ENCODE measurements at places on chromosomes 5 and 9.

DNA sequence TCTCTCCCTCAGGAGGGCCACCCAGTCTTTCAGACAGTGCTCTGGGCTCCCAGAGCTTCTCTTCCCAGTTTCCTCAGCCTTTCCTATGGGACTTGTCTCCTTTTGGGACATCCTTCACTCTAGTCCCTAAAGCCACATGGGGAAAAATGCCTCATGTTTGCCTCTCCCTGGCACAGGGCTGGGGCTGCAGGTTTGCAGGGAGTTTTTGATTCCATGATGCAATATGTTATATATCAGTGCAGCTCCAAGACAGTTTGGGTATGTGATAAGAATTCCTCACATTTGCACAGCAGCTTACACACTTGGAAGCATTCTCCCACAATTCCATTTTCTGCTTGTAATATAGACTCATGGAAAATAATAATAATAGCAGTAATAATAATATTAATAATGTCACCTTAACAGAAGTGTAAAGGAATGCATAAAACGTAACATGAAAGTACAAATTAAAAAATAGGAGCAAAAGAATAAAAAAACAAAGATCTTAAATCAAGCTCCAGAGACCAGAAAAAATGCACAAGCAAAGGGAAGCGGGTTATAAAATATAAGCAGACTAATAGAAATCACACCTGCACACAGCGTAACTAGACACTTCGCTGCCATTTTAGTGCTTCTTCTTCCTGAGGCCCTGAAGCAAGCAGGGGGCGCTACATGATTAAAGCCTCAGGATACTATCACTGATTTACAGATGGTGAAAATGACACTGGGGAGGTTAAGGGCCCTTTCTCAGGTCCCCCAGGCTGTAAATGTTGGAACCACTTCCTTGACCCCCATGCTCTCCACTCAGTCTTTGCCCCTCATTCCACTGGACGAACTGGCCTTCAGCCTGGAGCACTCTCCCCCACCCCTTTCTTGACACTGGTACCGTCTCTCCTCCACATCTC lies 70.0 kb upstream of the IL17B start:
- no peak for DNase-seq

DNA sequence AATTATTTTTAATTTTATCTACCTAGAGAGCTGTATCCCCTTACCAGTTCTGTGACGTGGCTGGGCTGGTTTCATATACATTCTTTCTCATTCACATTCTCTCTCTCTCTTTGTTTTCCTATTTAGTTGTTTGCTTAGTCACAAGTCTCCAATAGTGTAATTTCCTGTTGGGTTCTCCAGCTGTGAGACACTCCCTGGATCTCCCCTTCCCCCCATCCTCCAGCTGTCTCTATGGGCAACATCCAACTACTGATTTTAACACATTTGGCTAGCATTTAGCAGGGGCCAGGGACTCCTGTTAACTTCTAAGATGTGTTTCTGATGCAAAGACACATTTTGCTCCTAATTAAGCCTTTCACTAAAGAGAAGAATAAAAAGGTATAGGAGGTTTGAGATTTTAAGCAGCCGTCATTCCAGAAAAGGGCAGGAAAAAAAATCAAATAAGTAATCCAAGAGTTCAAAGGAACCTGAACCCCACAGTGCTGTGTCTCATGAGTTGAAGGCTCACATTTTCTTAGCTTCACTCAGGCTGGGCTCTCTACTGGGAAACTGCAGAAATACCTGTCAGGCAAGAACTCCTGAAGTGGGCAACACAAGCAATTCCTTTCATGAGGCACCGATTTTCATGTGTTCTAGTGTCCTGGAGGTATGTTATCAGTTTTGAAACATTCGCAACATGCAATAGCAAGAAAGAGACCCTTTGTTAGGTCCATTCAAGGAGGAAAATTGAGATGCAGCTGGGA lies 198.7 kb upstream of the C9orf72 start:
- no peak for DNase-seq

DNA sequence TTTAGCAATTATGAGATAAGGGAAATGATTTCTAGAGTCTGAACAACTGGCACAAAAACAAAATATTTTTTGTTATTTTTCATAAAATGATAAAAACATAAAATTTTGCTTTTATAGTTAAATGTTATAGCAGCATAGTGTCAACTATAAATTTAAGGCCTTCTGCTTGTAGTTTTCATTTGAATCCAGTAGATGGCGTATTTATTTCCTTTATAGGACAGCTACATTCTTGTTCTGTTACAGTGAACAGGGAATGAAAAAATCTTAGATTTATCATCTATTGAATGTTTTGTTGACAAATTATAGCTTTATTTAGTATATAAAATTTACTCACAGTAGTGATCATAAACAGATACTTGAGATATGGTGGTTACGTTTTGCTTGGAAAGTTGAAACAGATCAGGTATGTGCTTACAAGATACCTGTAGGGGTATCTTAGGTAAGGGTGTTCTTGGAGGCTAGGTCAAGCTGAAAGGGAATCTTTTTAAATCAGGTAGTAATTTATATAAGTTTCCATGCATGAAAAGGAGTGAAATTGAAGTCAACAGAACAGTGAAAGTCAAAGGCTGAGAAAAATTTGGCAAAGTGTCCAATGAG lies 239.3 kb upstream of the GRIN3A start:
- DNase-seq: peak; percentile 14

- DNase-seq: no peak
Measured at GRCh38 chr9:36867672-36868471, 166.2 kb downstream of the PAX5 start.

- DNase-seq: no peak
Measured at GRCh38 chr5:176784218-176785165, 25.9 kb upstream of the UNC5A start.

DNA sequence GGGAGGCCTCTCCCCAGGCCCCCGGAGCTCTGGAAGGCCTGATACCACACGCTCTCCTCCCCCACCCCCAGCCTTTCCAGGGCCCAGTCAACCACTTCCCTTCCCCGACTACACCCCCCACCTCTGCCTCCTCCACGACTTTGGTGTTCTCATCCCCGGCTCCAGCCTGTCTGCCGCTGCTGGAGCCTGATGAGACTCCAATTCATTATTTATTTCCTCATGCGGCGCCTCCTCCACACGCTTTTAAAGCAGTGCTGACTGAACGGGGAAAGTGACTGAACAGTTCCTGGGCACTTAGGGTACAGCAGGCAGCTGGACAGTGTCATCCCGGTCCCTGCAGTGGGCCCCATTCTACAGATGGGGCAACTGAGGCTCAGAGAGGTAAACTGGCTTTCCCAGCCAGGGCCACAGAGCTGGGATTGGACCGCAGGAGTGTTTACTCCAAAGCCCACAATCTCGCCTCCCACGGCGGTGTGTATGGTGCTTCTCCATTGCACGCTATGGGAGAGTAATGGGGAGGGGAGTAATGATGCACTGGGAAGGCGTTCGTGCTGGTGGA lies 15.9 kb upstream of the RPL26L1 start:
- no peak for DNase-seq

DNA sequence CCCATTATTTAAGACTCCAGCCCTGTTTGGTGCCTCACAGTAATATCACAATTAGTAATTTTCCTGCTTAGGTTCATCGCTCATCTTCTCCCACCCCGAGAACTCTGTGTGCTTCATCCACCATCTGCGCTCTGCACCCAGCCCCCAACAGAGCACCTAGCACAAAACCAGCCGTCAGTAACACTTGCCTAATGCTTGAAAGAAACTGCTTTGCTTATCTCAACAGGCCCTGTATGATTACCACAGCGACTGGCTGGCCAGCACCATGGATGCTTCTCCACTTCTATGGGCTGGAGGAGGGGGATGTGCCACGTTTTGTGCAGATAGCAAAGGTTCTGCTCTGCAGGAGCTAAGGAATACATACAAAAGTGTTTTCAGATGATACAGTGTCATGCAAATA lies 166.8 kb downstream of the SPOCK1 start:
- DNase-seq: no peak

DNA sequence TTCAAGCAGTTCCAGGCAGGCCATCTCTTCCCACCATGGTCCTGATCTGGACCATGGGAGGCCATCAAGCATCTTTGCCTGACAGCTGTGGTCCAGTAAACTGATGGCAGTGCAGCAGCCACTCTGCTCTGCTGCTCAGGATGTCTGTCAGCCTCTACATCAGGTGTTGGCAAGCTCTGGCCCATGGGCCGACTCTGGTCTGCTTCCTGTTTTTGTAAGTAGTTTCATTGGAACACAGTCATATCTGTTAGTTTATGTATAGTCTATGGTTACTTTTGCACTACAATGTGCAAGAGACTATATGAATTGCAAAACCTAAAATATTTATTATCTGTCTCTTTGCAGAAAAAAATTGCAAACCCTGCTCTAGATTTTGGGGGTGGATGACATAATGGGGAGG lies 225.0 kb downstream of the KCTD16 start:
- no peak for DNase-seq

- DNase-seq: no peak
Measured at GRCh38 chr9:136858844-136859757, 7.0 kb downstream of the MAMDC4 start.

DNA sequence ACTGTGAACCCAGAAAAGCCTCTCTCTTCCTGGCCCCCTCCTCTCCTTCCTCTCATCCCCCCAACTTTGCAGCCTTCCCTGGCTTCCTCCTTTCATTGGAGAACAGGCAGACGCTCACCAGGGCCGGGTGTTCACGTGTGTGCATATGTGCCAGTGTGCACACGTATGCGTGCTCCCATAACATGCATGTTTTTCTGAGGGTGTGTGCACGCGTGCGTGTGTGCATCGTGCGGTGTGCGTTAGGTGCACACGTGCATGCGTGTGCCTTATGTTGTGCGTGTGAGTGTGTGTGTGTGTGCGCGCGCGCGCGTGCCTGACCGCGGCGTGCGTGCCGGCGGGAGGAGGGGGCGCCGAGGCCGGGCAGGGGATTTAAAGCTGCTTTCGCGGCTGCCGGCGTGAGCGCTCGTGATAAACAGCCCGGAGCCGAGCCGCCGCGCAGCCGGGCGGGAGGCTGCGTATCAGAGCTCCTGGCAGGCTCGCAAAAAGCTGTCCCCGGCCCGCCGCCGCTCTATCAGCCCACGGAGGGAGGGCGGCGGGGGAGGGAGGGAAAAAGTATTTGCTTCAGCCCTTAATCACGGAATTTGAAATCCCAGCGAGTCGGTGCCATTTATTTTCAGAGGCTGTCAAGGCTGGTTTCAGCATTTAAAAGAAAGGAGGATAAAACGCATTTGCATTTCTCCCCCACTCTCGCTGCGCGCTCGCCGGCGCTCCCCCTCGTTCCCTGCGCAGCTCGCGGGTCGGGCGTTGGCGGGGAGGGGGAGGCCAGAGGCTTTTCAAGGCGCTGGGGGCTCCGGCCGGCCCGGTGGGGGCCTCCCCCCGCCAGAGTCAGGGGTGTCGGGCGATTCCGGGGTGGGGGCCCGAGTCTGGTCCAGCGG lies 183.9 kb downstream of the C9orf50 start:
- DNase-seq: no peak

DNA sequence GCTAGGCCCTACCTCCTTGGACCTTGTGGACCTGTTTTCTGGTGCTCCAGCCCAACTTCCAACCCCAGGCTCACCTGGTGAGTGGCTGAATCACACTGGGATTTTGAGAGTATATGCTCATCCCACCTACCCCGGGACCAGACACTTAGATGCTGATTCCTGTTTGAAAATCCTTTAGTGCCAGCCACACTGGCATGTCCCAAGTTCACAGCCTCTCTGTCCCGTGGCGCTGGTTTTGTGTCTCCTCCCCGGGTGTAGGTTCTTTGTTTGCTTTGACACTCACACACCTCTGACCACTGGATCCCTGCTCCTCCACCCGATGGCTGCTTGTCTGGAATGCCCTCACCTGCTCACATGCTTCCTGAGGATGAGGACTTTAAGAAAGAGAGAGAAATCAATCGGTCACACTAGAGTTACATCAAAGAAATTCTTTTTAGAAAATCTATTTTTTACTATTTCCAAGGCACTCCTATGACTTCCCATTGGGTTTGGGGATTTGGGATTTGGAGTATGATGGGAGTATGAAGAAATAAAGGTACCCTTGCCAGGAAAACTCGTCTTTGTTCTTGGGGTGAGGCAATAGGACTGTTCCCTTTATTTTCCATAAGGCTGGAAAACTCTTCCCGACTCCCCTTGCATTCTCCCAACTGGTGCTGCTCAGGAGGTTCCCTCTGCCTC lies 7.3 kb upstream of the SLC25A48 start:
- no peak for DNase-seq

DNA sequence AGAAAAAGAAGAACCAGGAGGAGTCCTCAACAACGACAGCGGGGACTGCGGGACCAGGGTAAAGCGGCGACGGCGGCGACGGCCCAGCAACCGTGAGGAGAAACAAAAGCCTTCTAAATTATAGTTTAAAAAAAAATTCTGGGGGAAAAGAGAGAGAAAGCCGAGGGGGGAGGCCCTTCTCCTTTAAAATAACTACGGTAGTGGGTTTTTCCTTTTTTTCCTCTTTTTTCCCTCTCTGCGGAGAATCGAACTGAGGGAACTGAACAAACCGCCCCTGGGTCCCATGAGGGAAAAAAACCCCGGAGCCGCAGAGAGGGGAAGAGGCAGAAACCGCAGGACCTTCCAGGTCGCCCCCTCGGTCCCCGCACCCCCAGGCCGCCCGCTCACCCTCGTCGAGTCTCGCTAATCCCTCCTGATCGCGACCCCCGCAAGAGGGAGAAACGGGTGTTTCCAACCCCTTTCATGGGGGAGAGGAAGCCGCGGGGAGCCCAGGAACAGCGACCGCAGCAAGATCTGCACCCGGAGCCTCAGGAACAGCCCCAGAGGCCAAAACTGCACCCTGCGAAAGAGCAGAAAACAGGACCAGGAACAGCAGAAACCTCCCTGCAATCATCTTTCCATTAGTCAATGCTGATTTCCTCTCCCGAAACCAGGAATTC lies 453 bp downstream of the CPEB4 start:
- peak; percentile 13 for DNase-seq

DNA sequence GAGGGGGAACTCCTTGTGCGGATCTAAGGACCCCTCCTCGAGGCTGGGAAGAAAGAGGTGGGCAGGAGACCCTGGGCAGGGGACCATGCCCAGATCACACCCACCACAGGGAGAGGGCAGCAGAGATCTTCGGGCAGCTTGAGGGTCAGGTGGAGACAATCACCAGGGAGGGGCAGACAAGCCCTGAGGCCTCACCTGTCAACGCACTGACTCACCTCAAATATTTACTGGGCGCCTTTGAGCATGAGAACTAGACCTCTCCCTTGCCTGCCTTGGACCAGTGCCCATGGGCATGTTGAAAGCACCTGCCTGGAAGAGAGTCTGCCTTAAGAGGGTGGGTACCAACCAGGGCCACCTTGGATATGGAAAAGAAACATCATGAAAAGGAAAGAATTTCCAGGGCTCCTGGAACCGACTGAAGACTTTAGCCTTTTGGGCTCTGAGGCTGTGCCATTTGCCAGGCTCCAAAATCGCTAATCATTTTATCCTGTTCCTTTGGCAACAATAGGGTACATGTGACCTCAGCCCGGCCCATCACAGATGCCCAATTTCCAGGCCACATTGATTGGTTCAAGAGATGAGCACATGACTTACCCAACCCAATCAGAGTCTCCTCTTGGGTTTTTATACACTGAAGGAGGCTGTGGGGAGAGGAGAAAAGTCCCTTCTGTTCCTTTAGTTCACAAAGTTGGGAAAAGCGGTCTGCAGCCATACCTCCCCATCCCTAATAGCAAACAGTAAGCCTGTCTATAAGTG lies 10.4 kb upstream of the SPINK4 start:
- no peak for DNase-seq

- no peak for DNase-seq
Measured at GRCh38 chr9:134640506-134641172, 964 bp upstream of the COL5A1 start.

All from AML-193 (cell line).